Psoas muscle (tissue), 8 donors: ENCODE measurements at places on chromosomes 5 and 9. TPM values are rescaled to one million over a fixed set of nuclear protein-coding genes. Genes with fewer than 3 reads are reported as not detected.

GRCh38 chr5:94968507-94969095 is 316.3 kb downstream of the MCTP1 start:
- DNase-seq: no peak

- DNase-seq: no peak
Observed at GRCh38 chr5:160278343-160278742, 34.0 kb downstream of the CCNJL start.

DNA sequence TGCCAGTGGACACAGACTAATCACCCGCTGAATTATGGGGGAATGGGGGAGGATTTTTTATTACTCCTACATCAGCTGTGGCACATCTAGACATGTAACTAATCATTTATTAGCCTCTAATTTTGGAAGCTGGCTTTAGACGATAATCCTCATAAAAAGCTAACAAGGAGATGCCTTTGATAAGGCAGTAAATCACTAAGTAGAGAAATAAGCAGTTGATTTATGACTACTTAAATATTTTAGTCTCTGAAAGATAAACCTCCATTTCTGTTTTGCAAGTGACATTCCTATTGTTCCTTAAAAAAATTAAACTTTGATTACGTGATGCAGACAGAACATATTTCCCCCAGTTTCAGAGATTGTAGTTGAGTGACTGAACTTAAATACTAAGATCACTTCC is 206.4 kb upstream of the CDKN2B start:
- DNase-seq: no peak

DNA sequence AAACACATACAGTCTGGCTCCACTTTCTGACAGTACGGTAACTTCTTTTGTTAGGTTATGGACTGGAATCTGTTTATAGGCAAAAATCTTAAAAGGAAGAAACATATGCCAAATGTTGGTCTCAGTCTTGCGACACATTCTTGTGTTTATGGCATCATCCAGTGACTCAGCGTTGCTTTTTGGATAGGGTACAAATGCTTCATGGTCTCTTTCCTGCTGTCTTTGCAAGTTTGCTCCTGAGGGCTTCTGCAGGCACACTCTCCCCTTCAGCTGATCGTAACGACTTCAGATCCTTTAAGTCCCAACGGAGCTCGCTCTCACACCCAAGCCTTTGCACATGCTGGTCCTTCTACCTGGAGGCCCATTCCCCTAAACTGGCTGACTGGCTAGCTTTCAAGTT is 23.6 kb upstream of the TNFSF8 start:
- DNase-seq: no peak

DNA sequence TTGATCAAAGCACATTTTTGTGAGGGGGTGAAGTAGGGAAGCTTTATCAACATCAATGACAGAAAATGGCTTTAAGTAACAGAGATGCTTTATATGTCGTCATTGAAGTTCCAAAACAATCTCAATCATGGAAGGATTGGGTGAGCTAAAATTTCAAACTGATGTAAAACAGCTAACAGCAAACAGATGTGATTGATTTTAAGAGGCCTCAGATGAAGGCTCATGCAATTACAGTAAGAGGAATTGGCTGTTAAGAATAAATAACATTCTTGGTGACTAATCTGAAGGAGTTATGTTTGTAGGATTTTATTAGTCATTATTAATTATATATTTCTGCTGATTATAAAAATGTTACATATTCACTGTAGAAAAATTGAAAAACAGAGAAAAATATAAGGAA is 63.5 kb upstream of the PUM3 start:
- no peak for DNase-seq

GRCh38 chr9:124805186-124805585 is 28.3 kb downstream of the OLFML2A start:
- no peak for DNase-seq

Gene TLN1
- 320 TPM for polyA plus RNA-seq

GRCh38 chr5:110612794-110613247 is 113.7 kb downstream of the TMEM232 start:
- DNase-seq: no peak

Gene C5orf52
- polyA plus RNA-seq: not detected

Gene CYLC2
- not detected for polyA plus RNA-seq

DNA sequence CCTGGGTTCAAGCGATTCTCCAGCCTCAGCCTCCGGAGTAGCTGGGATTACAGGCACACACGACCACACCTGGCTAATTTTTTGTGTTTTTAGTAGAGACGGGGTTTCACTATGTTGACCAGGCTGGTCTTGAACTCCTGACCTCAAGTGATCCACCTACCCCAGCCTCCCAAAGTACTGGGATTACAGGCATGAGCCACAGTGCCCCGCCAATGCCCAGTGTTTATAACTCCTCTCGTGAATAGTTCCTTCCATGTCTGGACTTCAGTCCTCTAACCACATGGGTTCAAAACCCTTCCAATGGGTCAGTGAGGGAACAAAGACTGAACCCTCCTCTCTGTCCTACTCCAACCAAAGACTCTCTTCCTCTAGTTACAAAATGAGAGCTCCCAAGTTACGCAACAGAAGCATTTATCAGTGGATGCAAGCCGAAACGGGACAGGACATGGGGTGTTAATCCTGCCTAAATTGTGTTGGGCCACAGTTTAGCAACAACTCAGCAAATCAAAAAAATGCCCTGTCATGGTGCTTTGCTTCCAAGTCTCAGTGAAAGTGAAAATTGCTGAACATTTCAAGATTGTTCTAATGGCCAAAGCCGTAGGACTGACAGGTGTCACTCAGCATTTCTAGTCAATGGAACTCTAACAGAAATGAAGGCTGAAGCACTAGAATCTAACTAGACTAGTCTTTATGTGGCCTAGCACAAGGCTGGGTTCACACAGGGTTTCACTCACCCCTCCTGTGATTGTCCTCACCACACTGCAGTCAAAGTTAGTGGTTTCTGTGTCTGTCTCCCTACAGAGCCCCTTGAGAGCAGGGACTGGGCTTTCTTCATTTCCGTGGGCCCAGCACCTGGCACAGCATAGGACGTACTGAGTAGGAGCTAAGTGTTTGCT is 3.2 kb upstream of the TMEM245 start:
- DNase-seq: no peak

GRCh38 chr5:43646992-43647391 is 44.0 kb downstream of the NNT start:
- no peak for DNase-seq

DNA sequence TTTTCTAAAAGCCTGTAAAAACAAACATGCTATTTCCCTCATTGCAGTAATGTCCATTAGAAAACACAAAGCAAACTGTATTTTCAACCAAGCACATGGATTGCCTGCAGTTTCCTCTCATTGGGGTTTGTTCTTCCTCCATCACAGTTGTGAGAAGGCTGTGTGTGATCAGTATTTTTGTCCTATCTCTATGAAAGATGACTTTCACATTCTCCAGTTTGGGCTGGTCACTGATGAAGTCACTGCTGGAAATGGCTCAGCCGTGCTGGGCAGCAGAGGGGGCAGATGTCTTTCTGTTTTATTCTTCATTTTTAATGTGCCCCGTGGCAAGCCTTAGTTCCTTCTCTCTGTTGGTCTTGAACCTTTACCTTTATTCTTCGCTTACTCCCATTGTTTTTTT is 288.9 kb upstream of the MPDZ start:
- DNase-seq: no peak

Gene SPINK4
- not detected for polyA plus RNA-seq

- no peak for DNase-seq
Observed at GRCh38 chr5:168736281-168736831, 157.2 kb upstream of the PANK3 start.

DNA sequence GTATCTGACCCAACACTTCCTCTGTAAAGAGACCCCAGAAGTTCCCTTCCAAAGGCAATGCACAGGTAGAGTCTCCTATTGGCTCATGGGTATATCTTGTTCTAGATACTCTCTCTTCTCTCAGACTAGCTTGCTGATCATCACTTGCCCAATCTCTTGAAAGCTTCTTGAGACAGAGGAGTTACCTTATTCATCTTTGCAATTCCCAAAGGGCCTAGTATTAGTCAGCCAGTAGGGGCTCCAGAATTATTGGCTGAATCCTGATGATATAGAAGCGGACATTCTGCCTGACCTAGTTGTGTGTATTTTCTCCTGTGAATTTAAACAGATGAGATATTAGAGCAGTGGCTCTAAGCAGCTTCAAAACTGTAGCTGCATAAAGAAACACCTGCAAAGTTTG is 304.0 kb upstream of the KLF4 start:
- DNase-seq: no peak

Gene AQP3
- polyA plus RNA-seq: 3.6 TPM

DNA sequence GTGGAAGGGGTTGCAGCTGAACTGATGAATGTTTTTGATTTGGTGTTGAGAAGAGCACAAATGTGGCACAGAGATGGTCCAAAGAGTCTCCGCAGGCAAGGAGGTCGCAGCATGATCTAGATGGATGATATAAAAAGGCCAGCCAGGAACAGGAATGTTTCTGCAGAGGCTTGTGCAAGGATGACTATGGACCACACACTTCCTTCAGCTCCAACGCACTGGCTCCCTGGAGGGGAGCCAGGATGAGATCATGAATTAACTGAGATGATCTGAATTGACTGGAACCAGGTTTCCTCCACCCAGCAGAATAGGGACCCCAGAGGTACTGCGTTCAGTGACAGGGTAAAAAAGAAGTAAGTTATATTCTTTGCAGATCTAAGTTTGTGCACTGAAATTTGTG is 89.0 kb downstream of the ARSB start:
- DNase-seq: no peak

GRCh38 chr5:176578391-176578808 is 29.3 kb downstream of the CDHR2 start:
- DNase-seq: no peak

DNA sequence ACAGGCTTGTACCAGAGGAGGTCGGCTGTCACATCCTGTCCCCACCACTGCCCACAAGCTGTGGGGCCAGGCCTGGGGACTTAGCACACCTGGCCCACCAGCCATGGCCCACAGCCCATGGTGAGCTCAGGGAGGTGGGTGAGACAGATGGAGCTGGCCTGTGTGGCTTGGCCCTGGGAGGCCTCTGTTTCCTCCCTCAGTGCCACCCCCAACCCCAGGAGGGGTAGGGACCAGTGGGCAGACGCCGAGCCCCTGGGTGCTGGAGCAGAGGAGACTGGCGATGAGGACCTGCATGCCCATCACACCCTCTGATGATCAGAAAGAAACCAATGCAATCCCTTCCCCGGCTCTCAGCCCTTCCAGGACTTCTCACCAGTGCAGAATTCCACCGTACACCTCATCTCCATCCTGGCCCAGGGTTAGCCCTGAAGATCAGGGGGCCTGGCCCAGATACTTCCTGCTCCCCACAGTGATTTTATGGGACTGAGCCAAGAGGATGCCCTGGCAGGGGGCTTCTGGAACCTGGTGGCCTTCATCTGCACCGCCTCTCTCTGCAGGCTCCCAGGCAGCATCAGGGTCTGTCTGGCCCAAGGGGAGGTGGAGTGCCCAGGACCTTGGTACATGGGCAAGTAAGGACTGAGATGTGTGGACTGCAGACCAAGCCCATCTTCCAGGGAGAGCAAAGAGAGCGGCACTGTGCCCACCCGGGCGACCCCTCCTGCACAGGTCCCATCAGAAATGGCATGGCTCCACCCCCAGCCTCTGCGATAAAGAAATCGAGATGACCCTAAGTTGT is 16.9 kb upstream of the NKD2 start:
- DNase-seq: peak; percentile 39

Gene TIMD4
- 0.08 TPM for polyA plus RNA-seq

- no peak for DNase-seq
Observed at GRCh38 chr9:134982311-134982710, 64.6 kb upstream of the FCN1 start.

Gene FUBP3
- polyA plus RNA-seq: 20.7 TPM

DNA sequence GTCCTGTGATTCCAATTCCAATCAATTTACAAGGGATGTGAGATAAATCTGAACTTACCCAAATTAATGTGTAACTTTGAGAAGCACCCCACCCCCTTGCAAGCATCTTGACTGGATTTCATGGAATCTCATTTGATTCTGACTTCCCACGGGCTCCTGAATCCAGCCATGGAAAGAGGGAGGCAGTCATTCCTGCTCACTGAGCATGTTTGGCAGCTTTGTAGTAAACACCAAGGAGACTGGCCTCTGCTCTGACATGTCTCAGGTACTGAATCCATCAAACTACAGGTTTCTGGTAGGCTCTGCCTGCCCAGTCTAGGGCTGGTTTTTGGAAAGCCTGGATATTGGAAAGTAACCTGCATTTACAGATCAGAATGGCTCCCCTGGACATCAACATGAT is 357.6 kb downstream of the ARHGEF28 start:
- DNase-seq: no peak

Gene SLC23A1
- not detected for polyA plus RNA-seq

DNA sequence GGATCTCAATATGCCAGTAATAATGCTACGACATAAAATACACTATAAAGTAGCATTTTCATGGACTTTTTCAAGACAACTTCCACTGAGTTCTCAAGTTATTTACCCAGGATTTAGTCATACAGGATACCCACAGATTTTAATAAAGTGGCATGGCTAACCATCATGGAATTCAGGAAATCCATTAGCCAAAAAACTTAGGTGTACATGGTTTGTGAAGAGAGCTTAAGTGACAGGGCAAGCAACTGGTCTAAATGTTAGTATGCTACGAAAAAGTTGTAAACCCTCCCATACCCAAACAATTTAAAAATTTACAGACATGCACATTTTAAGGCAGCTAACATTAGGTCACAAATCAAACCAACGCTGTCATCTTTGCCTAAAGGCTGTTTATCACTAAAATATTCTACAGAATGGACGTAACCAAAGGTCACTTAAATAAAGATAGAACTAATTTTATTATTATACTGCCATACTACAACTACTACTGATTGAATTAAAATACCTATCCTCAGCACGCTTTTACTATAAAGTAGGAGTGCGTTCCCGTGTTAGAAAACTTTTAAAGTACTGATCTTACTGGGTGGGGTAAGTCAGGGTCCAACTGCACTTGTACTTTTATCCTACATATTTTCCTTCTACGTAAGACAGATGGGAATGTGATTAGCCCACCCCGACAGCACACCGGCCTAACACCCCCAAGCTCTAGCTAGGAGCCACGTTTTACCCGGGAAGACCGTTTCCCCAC is 1.1 kb downstream of the UBTD2 start:
- DNase-seq: no peak

- DNase-seq: no peak
Observed at GRCh38 chr5:8913522-8913921, 632.4 kb downstream of the SEMA5A start.

Gene PPP2R2B
- 0.14 TPM for polyA plus RNA-seq

GRCh38 chr5:143165049-143165880 is 238.2 kb downstream of the NR3C1 start:
- no peak for DNase-seq

Gene FIBCD1
- not detected for polyA plus RNA-seq
